ENCODE measurements at places on chromosomes 3 and 15. TPM values are rescaled to one million over a fixed set of nuclear protein-coding genes. Genes with fewer than 3 reads are reported as not detected.

GRCh38 chr15:43226436-43227305 lies 5.9 kb upstream of the EPB42 start:
- DNase-seq = no peak

DNA sequence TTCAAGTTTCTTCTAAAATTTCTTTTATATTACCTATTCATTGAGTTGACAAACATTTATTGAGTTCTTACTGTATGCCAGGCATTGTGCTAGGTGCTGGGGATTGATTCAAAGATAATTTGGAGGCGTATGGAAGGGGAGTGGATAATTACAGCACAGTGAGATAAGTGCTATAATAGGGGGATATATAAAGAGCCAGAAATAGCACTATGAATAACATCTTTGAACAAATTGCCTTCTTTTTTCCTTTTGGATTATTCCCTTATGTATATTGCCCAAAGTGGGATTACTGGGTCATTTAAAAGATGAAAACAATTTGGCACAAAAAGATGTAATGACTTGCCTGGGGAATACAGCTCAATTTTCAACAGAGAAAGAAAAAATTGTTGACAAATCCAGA lies 64.6 kb downstream of the LPP start:
- no peak for DNase-seq

The SLC26A6 gene
- 14.8 TPM for total RNA-seq

- DNase-seq = no peak
Observed at GRCh38 chr15:89457086-89457485, 39.3 kb downstream of the RHCG start.

The FGF7 gene
- total RNA-seq = 31.2 TPM

- peak; percentile 95 for DNase-seq
Observed at GRCh38 chr3:21938267-21938681, 187.3 kb upstream of the ZNF385D start.

DNA sequence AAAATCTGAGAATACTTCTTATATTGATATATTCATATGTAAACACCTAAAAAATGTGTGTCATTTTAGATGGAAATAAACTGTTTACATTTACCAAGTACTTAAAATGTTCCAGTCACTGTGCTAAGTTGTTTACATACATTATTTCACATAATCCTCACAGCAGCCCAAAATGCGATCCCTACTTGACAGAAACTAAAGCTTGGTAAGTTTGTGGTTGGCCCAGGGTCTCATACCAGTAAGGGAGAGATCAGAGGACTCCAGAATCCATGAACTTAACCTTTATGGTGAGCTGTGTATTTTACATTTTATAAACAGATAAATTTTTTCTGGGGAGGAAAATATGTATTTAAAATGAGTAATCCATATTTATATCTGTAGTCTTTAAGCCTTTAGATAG lies 51.2 kb downstream of the SLC25A26 start:
- DNase-seq = peak; percentile 15

DNA sequence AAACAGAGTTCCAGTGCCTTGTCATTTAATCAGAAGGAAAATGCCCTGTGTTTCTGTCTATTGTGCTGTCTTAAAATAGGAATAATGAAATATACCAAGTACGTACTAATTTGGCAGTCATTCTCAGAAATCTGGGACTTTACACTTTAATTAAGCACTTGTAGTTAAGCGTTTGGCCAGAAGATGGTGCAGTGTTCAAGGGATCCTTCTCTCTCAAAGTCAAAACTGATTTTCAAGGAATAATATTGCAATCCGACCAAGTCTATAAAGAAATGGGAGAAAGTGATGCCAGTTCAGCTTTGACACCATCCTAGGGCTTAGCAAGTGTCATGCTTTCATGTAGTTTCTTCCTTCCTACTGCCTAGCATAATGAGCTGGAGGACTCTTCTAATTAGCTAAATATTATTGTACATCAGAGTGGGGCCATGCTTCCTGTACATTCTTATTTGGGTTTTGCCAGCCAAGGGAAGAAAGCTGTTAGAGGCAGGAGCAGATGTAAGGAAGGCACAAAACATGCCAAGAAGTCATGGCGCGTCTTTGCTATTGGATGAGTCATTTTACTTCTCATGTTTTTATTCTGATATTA lies 64.8 kb downstream of the SAMMSON start:
- DNase-seq = no peak

- no peak for DNase-seq
Observed at GRCh38 chr15:80415358-80415670, 11.1 kb downstream of the ARNT2 start.

The LRIG1 gene
- total RNA-seq = 16.9 TPM

The RYR3 gene
- 20.0 TPM for total RNA-seq

DNA sequence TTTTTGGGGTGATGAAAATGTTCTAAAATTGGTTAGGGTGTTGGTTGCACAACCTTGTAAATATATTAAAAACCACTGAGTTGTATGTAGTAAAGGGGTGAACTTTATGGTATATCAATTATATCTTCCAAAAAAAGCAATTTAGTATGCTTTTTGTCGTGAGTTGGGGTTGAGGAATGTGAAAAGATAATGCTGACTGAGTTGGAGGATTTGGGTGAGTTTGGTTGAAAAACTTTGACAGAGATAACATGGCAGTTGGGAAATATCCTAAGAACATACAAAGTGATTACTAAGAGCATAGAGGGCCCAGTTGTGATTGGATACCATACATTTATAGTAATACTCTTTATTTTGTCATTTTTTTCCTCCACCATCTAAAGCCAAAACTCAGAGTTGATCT lies 33.6 kb downstream of the HMG20A start:
- no peak for DNase-seq

The ATOSA gene
- 3.2 TPM for total RNA-seq

GRCh38 chr15:67892559-67893377 lies 52.9 kb upstream of the RNU6-1 start:
- no peak for DNase-seq

DNA sequence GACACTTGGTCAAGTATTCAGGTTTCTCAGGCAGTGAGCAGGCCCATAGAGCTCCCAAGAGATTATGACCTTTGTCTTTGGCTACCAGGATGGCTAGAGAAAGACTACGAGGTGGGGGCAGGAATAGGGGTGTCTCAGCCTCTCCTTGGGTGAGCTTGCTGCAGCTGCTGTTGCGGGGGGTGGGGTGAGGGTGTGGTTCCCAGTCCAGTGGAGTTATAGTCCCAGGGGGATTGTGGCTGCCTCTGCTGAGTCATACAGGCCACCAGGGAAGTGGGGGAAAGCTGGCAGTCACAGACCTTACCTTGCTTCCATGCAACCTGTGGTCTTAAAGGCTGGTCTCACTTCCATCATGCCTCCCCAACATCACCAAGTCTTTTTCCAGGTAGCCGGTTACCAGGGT lies 31.7 kb downstream of the ATP2C1 start:
- DNase-seq = peak; percentile 78

DNA sequence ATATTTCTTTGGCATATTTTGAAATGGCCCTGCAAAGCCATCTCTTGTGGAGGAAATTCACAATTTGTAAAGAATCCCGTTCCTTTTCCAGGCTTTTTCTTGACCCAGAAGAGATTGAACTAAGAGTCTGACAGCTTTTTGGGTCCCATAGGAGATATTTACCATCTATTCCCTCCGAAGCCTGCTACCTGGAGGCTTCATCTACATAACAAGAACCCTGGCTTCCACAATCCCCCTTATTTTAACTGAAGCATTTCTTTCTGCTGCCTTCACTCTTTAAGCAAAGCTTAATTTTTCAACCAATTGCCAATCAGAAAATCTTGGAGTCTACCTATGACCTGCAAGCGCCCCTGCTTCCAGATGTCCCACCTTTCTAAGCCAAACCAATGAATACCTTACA lies 248.1 kb upstream of the GADL1 start:
- no peak for DNase-seq

The SPRED1 gene
- total RNA-seq = 31.9 TPM

Data from SJCRH30 (cell line).